Daoy (cell line): ENCODE measurements at places on chromosomes 12 and 14. TPM values are rescaled to one million over a fixed set of nuclear protein-coding genes. Genes with fewer than 3 reads are reported as not detected.

The MGAT4C gene
- 0.29 TPM in 1 of 2 replicates, not detected in the other for total RNA-seq

DNA sequence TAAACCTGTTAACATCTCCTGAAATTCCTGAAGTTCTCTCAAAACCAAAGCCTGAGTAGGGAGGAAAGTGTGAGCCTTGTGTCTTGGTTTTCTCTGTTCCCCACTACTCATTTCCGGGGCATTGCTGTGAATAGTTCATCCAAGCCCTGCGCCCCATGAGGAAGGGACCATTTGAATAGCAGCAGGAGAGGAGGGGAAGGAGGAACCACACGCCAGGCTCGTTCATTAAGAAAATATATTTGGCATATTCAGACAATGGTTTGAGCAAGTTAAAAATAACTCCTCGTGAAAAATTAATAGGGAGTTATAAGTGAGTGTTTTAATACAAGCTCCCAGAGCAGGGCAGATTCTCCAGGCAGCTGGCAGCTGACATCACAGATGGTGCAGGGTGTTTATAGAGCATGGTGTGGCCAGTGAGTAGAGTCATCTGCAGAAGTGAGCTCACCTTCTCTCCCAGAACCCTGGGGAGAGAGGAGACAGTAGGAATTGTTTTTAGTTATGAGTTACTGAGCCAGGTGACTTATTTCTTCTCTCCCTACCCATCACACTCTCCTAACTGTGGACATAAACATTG, 29.5 kb upstream of the CISTR start:
- DNase-seq: no peak

DNA sequence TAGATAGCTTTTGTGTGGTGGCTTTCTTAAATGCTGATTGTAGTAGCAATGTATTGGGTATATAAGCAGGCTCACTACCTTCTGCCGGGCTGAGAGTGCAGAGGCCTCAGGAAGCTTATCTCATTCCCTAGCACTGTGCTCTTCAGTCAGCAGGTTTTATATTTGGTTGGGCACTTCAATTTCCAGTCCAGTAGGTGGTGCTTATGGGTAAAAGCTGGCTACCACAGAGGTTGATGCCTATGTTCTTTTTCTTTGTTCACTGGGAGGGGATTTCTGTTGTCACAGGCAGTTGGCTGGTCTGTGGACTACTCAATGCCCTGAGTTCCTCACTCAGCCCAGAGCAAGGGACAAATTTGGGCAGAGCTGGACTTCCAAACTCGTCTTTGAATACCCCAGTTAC, 43.0 kb upstream of the GLIPR1 start:
- DNase-seq: no peak

GRCh38 chr14:106844608-106845285, 1318.4 kb downstream of the TMEM121 start:
- DNase-seq: peak; percentile 33

DNA sequence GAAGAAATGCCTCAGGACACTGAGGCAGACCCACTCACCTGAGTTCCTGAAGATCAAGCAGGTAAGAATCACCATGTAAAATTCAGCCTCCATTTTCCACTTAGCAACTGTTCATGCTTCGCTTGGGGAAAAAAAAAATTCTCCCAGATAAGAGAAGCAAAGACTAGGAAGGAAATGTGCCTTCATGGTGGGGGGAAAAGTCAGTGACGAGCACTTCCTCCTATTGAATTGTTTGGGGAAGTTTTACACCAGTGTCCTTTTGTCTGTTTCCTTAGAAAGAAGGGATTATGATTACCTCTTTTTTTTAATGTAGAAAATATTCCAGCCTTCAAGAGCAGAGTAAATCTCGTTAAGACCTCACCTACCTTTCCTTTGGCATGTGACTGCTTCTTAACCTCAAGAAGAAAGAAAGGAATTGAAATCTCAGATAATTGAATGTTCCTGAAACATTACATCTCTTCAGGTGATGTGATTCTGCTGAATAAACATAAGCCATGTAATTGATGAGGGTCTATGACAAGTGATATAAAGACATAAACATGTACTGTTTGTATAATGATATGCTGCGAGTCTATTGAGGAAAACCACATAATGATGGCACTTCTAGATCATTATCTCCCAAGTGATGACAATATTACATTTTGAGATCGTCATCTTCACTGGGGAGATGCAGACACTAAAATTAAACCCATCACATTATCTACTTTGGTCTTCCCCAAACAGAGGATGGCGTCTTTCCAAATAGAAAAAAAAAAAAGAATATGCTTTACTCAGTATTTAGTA, at the start of gene PTPRB:
Gene PTPRB, minus strand, starts transcription at position 127 of the 783 bp plus-strand sequence. Its CDS starts 34 bp downstream, at position 93.
- DNase-seq: no peak

The ERP27 gene
- total RNA-seq: not detected in 2 replicates

DNA sequence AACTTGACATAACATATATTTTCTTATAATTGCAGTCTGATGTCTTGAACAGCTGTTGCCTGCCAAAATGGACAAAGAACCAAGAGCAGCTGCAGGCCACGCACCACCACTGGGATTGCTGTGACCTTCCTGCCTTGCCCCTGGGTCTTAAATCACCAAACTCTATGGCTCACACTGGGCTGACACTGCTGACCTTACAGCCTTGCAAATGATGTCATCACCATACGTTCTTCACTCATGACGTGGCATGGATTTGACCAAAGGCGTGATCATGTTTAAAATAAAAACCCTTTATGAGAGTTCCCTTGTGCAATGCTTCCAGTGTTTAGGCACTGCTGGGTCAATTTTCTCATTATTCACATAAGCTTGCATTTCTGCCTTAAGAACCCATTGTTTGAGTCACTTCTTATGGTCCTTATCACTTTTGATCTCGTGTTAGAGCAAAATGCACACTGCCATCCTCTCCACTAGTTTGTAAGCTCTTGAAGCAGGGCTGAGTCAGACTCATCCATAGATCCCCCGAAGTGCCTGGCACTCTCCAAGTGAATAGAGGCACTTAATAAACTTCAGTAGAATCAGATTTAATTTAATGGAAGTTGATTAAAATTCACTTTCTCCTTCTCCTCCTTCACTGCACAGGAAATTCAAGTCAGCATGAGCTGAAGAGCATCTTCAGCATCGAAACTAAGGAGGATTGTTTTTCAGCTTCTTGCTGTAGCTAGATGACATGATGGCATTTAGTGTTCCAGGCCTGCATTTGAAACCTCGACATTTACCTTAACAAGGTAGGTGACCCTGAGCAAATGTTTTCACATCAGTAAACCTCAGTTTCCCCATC, 132.4 kb upstream of the PZP start:
- no peak for DNase-seq

The ADAM21 gene
- 0.12 and 0.40 TPM in 2 replicates for total RNA-seq

- DNase-seq: no peak
Observed at GRCh38 chr14:76936483-76936882, 92.0 kb downstream of the IRF2BPL start.

DNA sequence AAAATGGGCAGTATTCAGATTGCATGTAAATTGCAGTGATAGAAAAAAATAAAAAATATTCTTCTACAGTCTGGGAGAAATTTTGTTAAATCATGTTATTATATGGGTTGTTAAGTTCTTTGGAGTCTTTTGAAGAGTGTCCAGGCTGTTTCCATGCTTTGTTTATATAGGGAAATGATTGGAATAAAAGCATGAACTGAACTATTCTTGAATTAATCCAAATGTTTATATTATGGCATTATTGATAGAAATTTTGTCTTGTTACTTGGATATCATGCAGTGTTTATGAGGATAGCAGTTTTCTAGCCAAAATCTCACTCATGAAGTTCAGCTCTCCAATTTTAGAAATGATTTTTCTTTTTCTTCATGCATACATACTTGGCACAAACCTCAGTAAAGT, 108.2 kb upstream of the NAV3 start:
- DNase-seq: no peak

The ACSS3 gene
- total RNA-seq: 4.2 and 7.0 TPM in 2 replicates

GRCh38 chr14:101276309-101277091, 284.8 kb upstream of the DIO3 start:
- DNase-seq: no peak
